Stimulated activated CD4-positive, alpha-beta T cell treated with anti-CD3 and anti-CD28 coated beads, Interleukin-1b, Interleukin-23, amount 100 ng/mL, for 1 hour (primary cell): ENCODE measurements at places on chromosomes 6 and 20.

DNA sequence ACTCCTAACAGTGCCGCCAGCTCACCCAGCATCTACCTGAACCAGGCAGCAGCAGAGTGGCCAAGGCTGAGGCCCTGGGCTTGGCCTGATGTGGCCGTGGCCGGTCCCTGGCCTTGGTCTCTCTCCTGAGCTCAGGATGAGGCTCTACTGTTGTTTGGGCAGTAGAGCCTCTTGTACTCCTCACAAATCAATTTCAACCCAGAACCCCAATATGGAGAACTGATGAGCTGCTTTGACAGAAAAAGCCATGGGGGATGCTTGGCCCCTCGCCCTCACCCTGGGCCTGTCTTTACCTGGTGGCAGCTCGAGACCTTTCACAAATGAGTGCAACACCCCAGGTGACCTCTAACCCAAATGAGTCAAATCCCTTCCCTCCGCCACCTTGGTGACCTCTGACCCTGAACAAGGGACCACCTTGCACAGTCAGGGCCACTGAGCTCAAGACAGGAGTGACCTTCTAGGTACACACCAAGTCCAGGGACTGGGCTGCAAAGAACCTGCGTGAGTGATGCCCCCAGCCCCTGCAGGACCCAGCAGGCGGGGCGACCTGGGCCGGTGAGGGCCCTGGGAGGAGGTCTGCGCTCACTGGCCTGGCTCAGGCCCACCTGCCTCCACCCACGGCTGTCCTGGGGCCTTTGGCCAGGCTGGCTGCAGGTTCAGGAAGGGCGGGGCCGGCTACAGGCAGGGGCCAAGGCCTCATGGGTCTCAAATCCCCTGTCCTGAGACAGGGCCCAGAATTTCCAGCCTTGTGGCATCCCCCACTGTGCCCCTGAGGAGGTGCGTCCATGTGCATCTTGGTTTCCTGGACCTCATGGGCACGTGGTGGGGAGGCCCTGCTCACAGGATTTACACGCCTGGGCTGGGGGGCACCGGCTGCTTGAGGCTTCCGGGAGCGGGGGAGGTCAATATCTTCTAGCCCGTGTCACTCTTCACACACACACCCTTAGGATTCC, 30.2 kb downstream of the PSMG4 start:
- DNase-seq, result no peak

DNA sequence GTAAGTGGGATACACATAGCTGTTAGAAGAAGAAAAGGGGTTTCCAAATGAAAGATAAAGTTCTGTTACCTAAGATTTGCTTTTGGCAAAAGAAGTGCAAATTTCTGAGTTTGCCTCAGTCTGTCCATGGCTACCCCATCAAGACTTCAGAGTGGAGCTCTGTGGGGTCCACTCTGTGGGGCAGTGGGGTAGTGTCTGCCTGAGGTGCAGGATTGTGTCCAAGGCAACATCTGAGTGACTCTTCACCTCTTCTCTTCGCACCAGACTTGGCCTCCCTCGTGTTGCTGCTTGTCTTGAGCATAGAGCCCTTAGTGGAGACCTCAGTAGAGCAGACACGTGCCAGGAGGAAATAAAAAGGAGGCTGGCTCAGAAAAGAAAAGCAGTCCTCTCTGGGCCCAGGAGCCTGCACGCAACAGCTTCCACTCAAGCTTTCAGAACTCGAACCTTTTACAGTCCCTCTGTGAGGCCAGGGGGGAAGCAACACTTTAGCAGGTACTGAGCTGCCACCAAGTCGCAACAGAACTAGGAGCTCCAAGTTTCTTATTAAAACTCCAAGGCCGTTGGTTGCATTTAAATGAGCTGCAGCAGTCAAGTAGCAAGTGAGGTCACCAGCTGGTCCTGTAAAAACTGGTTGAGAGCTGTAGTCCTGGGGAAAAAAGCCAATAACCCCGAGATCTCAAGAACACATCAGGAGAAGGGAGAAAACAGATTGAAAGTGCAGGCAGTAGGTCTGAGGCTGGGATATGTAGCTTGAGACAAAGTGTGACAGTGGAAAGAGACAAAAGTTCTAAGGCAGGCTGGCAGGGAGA, 413.5 kb downstream of the CDC5L start:
- no peak for DNase-seq

DNA sequence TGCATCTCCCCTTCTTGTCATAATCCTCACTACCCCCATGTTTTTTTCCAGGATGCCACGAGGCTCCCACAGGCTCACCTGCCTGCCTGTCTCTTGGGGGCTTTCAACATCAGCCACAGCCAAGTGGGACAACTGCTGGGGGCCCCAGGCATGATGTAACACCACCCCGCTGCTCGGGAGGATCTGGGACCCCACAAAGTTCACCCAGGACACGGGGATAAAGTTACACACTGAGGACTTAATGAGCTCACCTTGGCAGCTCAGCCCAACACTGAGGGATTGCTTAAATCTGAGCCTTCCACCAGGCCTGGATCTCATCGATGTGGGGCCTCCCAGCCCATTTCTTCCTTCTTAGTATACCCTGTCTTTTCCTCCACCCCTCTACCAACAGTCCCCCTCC, 56.4 kb upstream of the NNAT start:
- DNase-seq, result no peak

GRCh38 chr20:20731000-20731944, 18.8 kb upstream of the RALGAPA2 start:
- DNase-seq, result no peak

DNA sequence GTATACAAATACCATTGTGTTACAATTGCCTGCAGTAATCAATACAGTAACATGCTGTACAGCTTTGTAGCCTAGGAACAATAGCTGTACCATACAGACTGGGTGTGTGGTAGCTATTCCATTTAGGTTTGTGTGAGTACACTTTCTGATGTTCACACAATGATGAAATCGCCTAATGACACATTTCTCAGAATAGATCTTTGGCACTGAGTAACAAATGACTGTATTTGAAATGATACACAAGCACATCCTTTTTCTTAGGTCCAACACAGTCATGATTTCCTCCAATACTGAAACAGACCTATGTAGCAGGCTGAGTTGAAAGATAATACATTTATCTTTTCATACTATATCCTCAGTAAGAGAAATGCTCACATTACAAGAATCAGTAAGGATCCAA, 13.9 kb downstream of the KHDRBS2 start:
- no peak for DNase-seq

- no peak for DNase-seq
These were observed 5.7 kb downstream of the MRPS26 start for GRCh38 chr20:3051385-3052019.

DNA sequence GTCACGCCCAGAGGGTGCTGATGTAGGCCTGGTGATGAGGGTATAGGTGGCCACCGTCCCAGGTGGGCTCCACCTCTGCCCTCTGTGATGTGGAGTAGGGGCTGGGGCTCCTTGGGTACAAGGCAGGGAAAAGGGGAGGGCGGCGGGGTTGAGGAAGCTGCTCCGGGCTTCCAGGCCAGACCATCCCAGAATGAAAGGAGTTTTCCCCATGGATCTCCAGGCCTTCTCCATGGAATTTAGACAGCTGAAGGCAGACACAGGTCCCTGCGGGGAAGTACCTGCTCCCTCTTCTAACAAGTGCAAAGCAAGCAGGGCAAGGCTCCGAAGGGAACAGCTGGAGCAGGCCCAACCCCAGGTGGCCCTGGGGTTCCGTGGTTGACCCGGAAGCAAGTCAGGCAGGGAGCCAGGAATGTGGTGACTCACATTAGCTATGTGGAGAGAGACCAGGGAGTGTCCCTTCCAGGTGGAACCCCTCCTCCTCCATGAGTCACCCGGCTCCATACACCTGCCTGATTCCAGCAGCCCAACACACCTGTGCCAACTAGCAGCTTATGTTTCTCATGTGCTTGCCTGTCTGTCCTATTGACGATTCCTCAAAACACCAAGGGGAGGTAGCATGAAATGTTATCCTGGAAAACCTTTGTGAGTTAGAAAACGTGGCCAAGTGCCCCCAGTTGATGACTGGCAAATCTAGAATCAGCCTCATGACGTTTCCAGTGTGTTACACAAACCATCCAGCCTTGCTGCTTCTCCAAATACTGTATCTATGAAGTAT, 59.7 kb upstream of the SNX9 start:
- DNase-seq, result no peak

DNA sequence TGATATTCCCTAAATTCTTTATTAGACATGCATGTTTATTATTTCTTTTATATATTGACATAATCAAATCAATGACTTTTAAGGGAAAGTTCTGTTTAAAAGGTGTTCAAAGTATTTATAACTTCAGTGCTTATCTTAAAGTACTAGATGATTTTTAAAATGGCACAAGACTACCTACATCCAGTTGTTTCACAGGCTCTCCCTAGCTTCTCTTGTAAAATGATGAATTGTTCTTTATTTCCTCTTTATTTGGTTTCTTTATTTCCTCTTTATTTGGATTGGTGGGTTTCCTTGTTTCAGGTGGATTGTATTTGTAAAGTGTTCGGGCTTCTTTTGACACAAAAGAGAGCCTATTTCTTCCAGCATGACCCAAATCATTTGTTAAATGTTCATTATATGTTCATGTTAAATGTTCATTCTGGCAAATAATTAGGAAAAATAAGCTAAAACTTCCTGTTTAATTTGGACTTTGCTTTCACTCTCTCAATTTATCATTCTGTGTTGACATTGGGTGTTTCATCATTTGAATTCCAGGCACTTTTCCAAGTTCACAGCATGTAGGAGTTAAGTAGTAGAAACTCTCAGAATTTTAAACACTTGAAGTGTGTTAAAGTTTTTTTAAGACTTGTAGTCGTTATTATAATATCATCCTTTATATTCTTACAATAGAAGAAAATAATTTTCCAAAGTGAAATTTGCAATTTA, 24.6 kb downstream of the MLIP start:
- DNase-seq, result no peak

- DNase-seq, result no peak
These were observed 35.8 kb downstream of the TOP1 start for GRCh38 chr20:41064377-41064776.

DNA sequence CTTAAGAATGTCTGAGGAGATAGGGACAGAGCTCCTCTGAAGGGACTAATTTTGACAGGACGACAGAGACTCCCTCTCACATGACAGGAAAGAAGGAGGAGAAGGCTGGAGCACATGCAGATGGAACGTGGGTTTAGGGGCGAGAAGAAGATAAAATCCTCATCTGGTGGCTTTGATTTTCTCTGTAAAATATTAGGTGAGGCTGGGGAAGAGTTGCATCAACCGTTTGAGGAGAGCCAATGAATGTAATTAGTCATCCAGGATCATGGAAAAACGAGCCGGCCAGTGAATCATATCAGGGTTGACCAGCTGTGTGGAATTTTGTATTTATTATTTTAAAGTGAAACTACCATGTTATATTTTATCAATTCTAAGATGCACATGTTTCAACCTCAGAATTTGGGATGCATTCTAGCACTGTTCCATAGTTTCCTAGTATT, 46.9 kb upstream of the ADGRF4 start:
- no peak for DNase-seq
